Activated CD8-positive, alpha-beta memory T cell treated with anti-CD3 and anti-CD28 coated beads, Interleukin-2, amount 50 U/mL, for 4 hours (primary cell): ENCODE measurements at places on chromosomes 2 and 18.

- DNase-seq = no peak
Measured at GRCh38 chr18:2212598-2213205, 358.6 kb downstream of the METTL4 start.

DNA sequence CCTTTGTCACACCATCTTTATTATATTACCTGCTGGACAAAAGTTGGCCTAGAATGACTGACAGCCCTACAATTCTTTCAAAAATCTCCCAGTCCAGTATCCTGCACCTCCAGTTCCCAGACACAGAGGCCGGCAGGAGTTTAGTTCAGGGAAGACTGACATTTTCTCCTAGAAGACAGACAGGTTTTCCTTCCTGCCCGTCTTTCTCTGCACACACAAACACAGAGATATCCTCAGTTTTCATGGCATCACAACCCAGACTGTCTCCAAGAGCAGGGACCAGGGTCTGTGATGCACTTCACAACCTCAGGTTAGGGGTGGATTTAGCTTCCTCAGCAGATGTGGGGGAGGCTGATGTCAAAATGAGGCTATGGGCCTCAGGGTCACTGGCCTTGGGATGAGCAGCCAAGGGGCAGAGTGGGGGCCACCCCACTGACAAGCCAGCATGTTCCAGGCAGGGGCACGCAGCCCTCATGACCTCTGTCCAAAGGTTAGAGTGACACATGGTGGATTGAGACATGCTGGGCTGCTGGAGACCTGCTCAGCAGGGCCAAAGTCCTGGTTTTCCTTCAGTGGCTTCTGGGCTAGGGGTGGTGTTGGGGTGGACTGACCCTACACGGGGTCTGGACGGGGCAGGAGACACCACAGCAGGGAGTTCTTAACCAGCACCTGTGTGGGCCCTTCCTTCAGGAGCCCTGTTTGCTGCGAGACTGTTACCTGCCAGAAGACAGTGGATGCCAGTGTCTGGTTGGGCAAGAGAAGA lies 70.5 kb downstream of the SFXN5 start:
- DNase-seq = no peak

GRCh38 chr18:74292541-74292858 lies 737 bp upstream of the CYB5A start:
- no peak for DNase-seq

DNA sequence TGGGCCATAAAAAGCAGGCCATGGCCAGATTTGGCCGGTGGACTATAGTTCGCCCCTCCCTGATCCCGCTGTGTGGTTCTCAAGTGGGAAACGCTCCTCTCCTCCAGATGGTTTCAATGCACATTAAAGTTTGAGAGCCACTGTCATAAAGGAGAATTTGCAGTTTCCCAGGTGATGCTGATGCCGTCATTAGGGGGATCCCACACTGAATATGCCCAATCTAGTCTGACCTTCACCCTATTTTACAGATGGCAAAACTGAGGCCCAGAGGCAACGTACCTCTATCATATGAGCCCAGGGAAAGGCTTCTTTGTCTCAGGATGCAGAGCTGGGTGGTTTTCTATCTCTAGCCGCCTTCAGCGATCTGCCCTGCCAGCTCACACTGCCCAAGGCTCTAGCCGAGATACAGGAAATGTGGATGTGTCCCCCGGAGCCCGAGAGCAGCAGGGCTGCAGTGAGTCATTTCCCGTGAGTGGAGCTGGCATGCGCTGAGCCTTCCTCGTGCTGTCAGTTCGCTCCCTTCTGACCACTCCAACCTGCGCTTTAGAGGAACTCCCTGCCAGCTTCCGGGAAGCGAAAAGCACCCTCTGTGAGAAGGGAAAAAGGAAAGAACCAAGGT lies 116.2 kb downstream of the SMAD7 start:
- peak; percentile 69 for DNase-seq

DNA sequence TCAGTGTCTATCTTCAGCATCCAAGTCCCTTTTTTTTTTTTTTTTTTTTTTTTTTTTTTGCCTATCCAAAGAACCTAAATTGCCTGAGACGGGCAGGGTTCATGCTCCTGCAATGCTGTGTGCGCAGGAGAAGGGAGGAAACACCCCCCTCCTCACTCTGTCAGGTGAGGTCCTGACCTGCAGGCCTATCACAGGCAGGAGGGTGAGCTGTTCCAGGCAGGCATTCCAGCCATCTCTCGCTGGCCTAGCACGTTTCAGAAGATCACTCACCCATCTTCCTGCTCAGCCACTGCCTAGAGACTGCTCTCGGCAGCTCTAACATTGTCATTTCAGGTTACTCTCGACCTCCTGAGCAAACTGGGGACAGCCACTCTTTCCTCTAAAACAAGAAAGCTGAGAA lies 48.4 kb upstream of the LAPTM4A start:
- DNase-seq = no peak

GRCh38 chr2:197514754-197515153 lies 1.1 kb upstream of the MOB4 start:
- DNase-seq = no peak

- DNase-seq = no peak
Measured at GRCh38 chr2:206693399-206694137, 24.6 kb downstream of the DYTN start.

DNA sequence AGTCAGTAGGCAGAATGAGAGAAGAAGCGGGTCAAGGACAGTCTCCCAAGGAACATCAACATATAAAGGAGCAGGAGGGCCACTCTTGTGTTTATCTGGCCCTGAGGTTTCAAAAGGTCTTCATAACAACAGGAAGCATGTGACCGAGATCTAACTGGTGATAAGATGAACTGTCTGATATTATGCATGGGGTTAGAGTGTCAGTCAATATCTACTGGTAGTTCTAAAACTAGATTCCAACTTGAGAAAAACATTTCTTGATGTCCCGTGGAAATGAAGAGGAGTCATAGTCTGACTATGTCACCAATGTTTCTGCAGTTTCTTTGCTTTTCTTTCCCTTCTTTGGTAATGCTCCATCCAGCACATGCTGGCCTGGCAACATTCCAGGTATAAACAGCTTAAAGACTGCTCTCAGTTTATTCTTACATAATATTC lies 77.5 kb upstream of the ITPRID2 start:
- DNase-seq = no peak

- no peak for DNase-seq
Measured at GRCh38 chr2:56741601-56742102, 557.9 kb downstream of the CCDC85A start.

DNA sequence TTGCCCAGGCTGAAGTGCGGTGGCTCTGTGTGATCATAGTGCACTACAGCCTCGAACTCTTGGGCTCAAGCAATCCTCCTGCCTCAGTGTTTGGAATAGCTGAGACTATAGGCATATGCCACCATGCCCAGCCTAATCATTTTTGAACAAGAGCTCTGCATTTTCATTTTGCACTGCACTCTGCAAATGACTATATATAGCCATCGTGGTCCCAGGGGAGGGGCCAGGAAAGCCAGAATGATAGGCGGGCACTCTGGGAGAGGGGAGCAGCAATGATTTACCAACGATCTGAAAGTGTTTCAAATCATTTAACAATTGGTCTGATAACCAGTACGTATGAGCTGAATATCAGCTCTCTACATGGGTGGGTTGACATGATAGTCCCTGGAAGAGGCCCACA lies 22.3 kb upstream of the ST3GAL5 start:
- DNase-seq = no peak

GRCh38 chr2:84958135-84959059 lies 12.6 kb upstream of the KCMF1 start:
- DNase-seq = no peak

GRCh38 chr2:64325852-64326577 lies 127.9 kb upstream of the LGALSL start:
- DNase-seq = peak; percentile 46

DNA sequence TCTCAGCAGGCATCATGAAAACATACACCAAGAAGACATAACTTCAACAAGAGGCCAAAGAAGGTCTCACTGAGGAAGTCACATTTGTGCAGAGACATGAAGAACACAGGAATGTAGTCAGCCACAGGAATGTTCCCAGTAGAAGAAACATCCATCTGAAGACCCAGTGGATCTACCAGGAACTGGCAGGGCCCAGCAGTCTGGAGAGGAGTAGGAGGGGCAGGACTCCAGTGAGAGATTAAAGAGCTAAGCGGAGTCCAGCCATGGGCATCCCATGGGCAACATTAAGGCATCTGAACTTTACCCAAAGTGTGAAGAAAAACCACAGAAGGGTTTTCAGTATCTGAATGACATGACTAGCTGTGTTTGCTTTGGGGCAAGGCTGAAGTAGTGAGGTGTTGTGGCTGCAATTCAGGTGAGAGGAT lies 103.1 kb downstream of the UPP2 start:
- no peak for DNase-seq

GRCh38 chr2:29317077-29317517 lies 201.9 kb downstream of the CLIP4 start:
- DNase-seq = no peak

DNA sequence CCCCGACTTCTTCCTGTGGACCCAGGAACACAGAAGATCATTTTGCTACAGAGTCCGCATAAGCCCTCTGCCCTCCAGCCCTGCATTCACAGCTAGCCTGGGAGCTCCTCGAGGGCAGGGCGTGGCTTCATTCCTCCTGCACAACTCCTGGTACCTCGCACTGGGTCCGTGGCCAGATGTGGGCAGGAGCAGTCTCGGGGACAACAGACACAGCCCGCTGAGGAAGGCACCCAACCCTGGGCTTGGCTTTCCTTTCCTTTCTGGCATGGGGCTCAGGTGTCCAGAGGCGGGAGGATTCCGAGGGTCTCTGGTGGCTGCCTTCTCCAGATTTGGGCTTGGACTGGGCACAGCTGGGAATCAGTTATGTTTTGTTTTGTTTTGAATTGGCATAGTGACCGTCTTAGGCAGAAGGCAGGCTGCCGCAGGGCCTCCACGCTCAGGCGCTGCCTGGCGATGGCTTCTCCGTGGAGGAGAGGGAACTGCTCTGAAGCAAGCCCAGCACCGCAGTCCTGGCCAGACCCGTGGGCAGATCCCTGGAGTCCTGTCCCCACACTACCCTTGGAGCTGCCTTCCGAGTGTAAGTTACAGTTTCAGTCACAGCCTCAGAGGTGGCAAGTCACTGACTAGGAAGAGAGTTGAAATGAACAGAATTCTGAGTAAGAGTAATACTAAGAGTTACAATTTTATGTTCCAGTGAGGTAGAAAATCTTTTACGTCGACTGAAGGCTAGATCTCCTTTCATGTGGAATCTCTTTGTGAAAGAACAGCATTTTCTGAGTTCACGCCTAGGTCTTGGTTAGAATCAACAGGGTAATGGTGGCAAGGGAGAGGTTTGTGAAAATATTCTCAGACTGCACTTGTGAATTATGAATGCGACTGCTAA lies 47.9 kb downstream of the LDLRAD4 start:
- DNase-seq = no peak

DNA sequence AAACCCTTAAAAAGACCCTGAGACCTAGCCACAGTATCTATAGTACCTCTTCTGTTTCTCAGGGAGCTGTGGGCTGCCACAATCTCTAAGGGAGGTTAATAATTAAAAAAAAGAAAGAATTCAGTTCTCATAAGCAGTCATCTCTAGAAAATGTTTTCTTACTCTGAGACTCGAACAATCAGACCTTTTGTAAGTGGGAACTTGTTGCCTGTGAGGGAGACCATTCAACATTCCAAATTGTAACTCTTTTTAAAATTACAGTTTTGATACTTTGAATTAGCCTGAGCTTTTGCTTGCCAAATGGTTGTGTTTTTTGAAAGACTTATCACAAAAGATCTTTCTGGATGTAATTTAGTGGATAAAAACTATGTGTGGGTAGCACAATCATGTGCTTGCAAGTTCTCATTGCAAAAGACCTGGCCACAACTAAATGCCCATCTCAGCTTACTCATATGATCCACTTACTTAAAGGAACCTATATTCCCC lies 33.3 kb downstream of the IL1R2 start:
- no peak for DNase-seq

DNA sequence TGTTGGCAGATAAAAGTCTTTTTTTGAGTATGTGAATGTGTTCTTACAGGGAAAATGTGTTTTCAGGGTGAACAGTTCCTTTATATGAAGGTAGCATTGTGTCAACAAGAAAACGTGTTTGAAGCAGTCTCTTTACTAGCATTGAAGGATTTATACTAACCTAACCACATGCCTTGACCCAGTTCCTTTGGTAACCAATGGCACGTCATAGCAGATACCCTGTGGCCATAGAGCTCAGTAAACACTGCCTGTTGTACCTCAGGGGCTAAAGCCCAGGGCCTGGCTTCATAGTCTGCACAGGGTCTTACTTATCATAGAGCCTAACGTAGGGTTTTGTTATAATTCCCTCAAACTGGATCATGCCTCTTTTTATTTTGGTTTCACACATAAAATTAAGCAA lies 32.1 kb upstream of the NFU1 start:
- DNase-seq = no peak

DNA sequence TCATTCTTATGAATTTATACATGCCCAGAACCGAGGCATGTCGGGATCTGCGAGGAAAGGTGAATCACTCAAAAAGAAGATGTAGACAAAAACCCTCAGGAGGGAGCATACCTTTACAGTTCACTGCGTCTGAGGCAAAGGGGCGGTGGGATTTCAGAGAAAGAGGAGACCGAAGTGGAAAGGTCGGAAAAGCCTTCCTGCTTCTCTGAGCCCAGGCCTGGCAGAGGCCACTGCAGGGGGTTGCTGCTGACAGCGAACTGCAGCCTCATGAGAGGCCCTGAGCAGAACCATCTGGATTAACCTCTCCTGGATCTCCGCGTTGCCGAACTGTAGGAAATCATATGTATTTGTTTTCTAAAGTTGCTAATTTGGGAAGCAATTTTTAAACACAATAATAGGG lies 713.1 kb upstream of the SOX11 start:
- DNase-seq = no peak

- no peak for DNase-seq
Measured at GRCh38 chr2:70017962-70018361, 56.5 kb upstream of the ASPRV1 start.

GRCh38 chr18:37529863-37530262 lies 35.7 kb downstream of the CELF4 start:
- no peak for DNase-seq
